Brain pericyte (primary cell): ENCODE measurements at places on chromosomes 5 and 9.

DNA sequence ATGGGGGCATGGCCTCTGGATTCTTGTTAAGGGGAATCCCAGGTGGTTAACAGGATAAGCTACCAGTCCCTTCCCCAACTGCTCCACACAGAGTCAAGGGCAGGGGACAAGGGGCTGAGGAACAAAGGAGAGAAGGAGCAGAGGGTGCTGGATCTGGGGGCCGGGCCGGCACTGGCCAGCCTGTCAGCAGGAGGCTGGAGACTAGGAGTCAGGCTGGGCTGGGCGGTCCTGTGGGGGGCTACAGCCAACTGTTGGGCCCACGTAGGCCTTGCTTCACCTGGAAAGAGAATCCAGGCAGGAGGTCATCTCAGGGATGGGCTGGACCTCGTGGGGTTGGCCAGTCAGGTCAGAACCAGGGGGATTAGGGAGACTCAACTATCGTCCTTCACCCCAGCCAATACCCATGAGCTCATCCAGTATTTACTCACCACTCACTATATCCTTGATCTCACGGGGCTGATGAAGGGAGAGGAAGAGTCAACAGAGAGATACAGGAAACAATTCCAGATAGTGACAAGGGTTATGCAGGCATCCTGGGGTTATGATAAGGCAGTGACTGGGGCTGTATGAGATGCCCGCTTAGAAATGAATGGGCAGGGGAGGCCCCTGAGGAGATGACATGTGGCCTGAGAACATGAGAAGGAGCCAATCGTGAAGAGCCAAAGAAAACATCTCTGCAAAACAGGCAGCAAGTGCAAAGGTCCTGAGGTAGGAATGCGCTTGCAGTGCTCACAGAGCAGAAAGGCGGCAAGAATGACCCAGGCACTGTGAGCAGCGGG, 47.9 kb upstream of the SLC25A51 start:
- DNase-seq = no peak

- DNase-seq = no peak
Measured at GRCh38 chr5:161286066-161286655, 260.4 kb downstream of the GABRB2 start.

DNA sequence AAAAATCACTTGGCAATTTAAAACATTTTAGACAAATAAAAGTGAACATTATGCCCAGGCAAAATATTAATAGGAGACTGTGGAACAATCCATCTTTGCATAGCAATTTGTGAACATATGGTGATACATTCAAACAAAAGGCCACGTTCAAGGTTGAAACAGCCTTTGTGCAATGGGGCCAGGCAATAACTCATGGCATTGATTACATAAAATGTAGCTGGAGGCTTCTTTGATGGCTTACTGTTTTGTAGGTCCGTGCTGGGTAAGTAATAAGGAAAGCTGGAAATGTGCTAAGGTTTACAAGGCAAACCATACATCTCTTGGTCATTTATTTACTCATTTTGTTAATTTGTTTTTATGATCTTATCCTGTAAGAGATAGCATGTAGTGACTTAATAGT, 651.8 kb downstream of the KCTD16 start:
- no peak for DNase-seq

DNA sequence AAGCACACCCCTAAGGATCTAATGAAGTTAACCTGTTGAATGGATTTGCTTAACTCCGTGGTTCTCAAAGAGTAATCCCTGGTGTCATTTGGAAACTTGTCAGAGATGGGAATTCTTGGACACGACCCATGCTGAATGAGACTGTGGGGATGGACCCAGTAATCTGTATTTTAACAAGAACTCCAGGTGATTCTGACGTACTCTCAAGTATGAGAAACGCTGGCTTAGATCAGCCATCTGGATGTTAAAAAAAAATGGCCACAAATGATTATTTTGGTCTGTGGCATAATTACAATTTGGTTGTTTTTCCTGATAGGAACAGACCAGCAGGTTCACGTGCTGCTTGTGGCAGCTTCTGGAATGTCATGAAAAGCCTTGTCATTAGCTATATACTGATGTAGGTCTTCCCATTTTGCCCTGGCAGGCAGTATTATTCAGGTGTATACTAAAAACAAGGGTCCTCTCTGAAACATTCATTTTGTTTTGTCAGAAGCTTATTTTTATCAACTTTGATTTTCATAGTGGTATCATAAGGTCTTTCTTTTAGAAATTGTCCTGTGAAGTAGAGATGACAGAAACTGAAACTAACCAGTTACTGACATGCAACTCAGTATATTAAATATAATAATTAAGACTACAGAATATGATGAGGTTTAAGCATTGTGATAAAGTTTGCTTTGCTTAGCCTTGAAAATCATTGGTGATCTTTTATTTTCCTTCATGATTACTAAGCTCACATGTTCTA, 15.4 kb downstream of the CPEB4 start:
- DNase-seq = no peak

DNA sequence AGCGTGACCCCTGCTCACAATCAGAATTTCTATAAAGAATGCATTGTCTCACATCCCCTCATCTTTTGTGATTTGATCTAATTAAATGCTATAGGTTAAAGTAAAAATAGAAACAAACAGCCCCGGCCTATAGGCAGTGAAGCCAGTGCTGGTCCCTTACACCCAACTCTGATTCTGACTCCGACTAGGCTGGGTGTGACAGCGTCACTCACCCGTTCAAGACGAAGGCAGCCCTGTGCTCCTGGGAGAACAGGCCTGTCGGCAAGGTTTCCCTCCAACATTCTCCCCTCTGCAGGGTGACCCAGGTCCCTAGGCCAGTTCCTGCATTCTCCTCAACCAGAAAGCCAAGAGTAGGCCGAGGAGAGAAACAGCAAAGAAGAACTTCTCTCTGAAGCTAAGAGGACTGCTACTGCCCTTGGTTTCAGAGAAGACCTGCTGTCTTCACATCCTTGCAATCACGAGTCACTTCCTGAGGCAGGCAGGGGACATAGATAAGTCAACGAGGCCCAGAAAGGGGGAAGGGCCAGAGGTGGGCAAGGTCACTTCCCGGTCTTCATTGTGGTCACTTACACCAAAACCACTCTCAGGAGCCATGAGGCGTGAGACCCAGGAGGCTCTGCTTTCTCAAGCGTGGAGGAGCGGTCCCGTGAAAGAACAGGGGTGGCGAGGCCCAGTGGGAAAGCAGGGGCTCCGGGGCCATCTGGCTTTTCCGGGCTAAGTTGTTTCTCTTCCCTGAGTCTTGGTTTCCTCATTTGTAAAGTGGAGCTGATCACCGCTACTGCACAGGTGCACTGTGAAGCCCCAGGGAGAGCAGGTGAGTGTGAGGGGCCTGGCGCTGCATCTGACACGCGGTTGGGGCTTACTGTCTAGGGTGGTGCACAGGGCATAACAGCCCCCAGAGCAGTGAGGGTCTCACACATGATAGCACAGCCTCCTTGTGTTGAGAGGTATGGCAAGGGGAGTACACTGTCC, 200.8 kb downstream of the CRB2 start:
- DNase-seq = no peak

GRCh38 chr9:127522727-127523126, 71.4 kb downstream of the LRSAM1 start:
- no peak for DNase-seq
